Epithelial cell of proximal tubule (primary cell): ENCODE measurements at places on chromosomes 4 and X.

- DNase-seq = no peak
Measured at GRCh38 chrX:9919632-9920172, 47.5 kb upstream of the CLDN34 start.

DNA sequence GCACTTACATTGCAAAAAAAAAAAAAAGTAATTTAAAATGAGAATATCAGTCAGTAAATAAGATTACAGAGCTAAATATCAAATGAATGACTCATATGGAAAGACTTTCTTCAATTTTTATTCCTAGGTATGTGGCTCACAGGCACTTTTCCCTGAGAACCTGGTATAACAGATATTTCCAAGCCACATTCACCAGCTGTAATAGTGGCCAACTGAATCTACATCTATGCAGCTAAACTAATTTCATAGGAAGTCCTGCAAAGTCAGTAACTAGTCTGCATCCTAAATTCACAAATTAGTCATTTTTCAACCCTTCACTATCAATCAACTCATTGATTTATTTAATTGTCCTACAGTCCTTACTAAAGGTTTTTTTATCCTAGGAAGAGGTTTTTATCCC, 5.6 kb downstream of the PDE5A start:
- no peak for DNase-seq

DNA sequence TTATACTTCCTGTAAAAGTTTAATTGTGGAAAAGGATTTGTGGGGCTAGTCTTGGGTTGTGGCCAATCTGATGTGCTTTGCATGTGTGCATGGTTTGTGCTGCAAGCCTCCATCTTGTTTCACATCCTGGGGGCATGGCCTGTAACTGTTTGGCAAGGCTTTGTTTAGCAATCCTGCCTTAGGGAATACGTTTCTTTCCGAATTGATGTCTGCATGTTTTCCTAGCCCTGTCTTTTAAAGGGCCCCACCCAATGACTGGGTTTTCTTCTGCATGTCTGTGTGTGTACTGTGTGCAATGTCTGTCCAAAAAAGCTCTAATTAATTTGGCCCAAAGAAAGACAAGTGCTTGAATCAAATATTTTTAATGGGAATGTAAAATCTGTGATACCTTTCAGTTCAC, 74.6 kb upstream of the MID1IP1 start:
- no peak for DNase-seq

GRCh38 chrX:45134315-45134731, 66.4 kb downstream of the DIPK2B start:
- DNase-seq = no peak

GRCh38 chr4:142405021-142405694, 440.9 kb downstream of the INPP4B start:
- DNase-seq = peak; percentile 58

DNA sequence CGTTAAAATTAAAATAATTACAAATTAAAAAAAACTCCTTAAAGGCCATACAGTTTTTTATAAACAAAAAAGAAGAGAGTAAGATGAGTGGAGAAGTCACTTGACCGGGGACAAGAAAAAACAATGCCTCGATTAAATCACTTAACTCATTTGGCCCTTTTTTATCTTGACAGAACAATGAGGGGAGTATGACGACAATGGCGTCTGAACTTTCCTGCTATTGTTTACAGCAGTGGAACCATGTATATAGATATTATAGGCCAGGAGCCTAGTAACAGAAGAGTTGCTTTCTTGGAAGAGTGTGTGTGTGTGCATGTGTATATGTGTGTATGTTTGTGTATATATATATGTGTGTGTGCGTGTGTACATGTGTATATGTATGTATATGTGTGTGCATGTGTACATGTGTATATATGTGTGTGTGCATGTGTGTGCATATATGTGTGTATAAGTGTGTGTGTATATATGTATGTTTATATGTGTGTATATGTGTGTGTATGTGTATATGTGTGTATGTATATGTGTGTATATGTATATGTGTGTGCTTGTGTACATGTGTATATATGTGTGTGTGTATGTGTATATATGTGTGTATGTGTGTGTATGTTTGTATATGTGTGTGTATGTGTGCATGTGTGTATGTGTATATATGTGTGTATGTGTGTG, 153.4 kb upstream of the FAT1 start:
- DNase-seq = no peak

GRCh38 chr4:181998398-181999295, 244.6 kb upstream of the TENM3 start:
- DNase-seq = no peak

GRCh38 chr4:55386840-55387239, 8.9 kb upstream of the TMEM165 start:
- no peak for DNase-seq

- no peak for DNase-seq
Measured at GRCh38 chrX:134364711-134365110, 95.3 kb upstream of the HPRT1 start.

DNA sequence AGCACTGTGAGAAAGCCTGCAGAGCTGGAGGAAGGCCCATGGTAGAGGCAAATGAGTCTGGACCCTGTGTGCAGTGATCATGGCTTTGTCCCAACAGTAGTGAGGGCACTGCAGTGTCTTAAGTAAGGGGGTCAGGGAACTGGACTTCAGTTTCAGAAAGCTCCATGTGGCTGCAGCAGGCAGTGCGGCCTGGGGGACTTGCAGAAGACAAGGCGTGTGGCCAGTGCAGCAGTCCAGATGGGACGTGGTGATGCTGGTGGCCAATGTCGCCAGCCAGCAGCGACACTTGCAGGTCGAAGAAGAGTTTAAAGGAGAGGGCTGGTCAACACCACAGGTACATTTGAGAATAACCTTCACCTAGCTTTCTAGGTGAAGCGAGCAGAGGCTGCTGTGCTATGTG, 113.4 kb downstream of the ZNF827 start:
- DNase-seq = no peak

DNA sequence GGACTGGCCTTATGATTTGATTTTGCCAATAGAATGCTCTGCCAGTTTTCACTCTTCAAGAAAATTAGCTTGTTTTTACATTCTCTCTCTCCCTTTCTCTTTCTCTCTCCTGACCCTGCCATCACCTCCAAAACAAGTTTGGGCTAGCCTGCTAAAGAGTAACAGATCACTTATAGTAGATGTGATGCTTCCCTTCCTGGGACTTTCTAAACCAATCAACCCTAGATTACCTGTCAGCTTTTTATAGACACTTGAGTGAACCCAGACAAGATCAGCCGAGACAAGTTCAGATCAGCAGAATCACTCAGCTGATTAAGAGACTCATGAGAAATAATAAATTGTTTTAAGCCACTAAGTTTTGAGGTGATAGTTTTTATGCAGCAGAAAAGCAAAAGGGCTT, 521.2 kb downstream of the ANKRD50 start:
- DNase-seq = no peak

DNA sequence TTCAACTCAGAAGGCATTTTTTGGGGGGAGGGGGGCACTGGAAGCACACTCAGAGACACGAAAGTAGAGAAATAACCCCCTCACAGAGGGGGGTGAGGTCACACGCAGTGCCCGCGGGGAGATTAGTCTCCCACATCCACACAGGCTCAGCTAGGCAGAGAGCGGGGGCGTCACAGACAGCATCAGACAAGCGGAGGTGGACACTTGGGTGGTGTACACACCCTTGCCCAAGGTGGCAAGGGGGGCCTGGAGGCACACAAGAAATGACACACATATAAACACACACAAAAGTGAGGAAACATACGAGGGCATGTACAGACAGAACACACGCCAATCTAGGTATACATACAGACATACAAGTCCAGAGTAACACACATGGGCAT, 637 bp upstream of the SYN1 start:
- DNase-seq = no peak

- no peak for DNase-seq
Measured at GRCh38 chr4:182488896-182489295, 245.7 kb downstream of the TENM3 start.

- DNase-seq = peak; percentile 53
Measured at GRCh38 chrX:8848911-8849310, 47.7 kb upstream of the FAM9A start.

- DNase-seq = no peak
Measured at GRCh38 chr4:7910263-7910896, 29.3 kb downstream of the AFAP1 start.
